Stimulated activated naive CD4-positive, alpha-beta T cell treated with Interleukin-2 at 50 U/mL for 16 hours (primary cell): ENCODE measurements at places on chromosomes 16 and 17.

- no peak for DNase-seq
Measured at GRCh38 chr16:24753437-24753836, 24.0 kb downstream of the TNRC6A start.

- DNase-seq: no peak
Measured at GRCh38 chr17:29621751-29622194, 939 bp downstream of the CORO6 start.

GRCh38 chr16:59164461-59164860, 430.3 kb upstream of the GOT2 start:
- DNase-seq: no peak

- peak; percentile 51 for DNase-seq
Measured at GRCh38 chr16:30395155-30395991, at the start of gene ZNF48. Gene ZNF48 (plus strand): TSS chr16:30395420. CDS start chr16:30395795, 375 bp downstream.
